ENCODE measurements at places on chromosomes 1 and 21.

DNA sequence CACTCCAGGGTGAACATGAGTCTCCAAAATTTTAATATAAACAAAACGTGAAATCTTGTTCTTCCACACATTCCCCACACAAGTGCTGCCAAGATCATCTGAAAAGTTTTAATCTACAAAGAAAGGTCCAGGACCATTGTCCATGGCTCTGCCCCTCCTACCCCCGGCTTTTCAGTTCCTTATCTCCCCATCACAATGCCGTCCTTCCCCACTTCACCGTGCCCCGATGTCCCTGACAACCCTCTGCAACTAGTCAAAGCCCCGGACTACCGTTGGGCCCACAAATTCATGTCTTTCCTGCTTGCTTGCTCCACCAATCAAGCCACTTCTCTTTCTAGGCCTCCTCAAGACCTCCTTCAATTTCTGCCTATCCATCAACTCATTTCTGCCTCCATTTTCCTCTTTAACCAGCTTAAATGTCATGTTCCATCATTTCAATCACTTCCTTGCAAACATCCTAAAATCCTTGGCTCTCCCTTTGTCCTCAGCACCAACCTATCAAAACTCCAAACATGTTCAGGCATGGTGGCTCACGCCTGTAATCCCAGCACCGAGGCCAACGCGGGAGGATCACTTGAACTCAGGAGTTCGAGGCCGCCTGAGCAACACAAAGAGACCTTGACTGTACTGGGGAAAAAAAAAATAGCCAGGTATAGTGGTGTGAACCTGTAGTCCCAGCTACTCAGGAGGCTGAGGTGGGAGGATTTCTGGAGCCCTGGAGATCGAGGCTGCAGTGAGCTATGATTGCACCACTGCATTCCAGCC, 14.0 kb upstream of the BMP8B start:
- DNase-seq = no peak

DNA sequence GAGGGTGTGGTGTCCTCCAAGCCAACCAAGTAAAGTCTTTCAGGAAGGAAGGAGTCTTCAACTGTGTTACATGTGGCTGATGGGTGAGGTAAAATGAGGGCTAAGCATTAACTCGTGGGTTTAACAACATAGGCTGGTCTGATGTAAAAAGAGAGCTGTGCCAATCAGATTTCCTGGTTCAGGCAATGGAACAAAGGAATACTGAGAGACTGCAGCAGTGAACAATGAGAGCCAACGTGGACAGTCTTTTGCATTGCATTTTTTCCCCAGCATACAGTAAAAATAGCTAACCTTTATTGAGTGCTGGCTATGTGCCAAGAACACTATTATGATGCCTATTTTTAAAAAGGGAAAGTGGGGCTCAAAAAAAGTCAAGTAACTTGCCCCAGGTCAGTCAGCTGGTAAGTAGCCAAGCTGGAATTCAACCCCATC, 31.1 kb downstream of the DLGAP3 start:
- DNase-seq = no peak

DNA sequence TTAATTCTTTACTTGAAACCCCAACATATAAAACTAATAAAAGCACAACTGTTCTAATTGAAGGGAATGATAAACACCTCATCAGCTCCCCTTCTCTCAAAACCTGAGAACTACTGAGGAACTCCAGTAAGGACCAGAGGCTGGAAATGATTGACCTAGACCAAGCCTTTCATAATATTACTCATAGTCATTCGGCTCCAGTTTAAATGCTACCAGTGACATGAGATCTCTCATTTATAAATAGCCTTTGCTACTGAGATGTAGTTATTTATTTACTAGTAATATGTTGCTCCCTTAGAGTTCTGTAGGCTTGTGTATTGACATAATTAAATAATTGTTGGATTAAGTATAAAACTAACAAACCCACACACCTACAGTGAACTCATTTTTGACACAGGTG, 209.8 kb upstream of the PRMT6 start:
- DNase-seq = no peak

- DNase-seq = no peak
These were observed 71.4 kb downstream of the DDR2 start for GRCh38 chr1:162703708-162704107.

- no peak for DNase-seq
These were observed 113.0 kb downstream of the ETS2 start for GRCh38 chr21:38918607-38919346.

DNA sequence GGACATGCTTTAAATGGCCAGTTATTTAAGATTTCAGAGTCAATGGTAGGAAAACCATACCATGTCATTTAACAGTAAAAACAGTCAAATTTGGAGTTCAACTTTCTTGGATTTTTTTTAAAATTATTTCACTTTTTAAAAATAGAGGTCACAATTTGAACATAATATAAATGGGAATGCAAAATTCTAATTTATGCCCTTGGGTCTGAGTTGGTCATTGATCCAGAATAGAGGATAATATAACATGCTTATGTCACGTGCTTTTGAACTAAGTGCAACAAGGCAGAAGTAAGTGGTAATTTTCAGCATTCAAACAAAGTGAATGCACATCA, 113.1 kb upstream of the SLC35F3 start:
- no peak for DNase-seq

DNA sequence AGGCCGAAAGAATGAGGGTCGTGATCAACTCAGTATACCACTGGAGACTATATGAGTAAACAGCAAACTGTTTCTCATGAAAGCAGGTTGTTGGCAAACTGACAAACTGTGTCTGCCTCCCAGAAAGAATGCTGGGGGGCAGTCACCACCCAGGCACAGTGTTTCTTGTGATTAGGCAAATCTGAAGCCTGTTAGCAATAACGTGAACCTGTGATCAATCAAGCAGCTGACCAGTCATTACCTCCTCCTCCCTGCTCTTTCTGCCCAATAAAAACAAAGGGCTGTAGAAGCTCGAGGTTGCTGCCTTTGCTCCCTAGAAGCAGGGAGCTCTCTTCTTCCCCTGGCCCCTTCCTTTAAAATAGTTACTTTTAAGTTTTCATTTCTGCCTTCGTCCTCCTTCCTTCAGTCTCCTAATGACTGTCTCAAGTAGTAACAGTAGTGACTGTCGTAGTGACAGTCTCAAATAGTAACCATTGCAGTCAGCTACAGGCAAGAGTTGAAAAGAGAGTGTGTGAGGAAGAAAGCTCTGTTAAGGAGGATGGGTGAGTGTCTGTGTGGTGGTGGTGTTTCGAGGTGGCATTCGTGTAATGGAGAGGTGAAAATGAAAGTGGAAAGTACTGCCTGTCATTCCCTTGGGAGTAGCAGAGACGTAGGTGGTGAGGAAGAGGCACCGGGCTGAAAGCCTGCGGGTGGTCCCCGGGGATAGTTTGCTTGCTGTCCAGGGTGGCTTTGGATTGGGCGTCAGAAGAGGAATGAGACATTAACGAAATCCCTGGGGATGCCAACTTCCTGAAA, 14.5 kb downstream of the HHAT start:
- no peak for DNase-seq

GRCh38 chr1:92989936-92990583, 28.8 kb upstream of the DIPK1A start:
- no peak for DNase-seq

GRCh38 chr1:220217383-220217988, 54.8 kb downstream of the RAB3GAP2 start:
- DNase-seq = no peak

GRCh38 chr1:59845091-59845490, 30.3 kb downstream of the HOOK1 start:
- no peak for DNase-seq

DNA sequence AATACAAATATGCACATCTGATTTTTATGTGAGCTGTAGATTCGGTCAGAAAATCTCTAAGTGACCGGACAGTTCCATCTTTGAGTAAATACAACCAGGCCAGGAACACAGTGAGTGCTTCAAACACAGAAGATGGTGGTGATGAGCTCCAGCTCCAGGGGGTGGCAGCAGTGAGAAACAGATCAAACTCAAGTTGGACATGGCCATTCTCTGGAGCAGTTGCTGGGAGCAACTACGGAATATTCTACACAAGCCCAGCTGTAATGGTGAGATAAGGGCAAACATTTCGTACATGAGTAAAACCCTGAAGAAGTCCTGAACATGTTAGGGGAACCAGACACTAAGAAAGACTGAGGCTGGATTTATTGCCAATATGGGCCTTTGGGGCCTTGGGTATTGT, 100.7 kb downstream of the BARHL2 start:
- DNase-seq = no peak

- peak; percentile 12 for DNase-seq
These were observed 30.1 kb downstream of the ABCG1 start for GRCh38 chr21:42248783-42249597.

- no peak for DNase-seq
These were observed 43.2 kb upstream of the ACTL8 start for GRCh38 chr1:17711941-17712340.

DNA sequence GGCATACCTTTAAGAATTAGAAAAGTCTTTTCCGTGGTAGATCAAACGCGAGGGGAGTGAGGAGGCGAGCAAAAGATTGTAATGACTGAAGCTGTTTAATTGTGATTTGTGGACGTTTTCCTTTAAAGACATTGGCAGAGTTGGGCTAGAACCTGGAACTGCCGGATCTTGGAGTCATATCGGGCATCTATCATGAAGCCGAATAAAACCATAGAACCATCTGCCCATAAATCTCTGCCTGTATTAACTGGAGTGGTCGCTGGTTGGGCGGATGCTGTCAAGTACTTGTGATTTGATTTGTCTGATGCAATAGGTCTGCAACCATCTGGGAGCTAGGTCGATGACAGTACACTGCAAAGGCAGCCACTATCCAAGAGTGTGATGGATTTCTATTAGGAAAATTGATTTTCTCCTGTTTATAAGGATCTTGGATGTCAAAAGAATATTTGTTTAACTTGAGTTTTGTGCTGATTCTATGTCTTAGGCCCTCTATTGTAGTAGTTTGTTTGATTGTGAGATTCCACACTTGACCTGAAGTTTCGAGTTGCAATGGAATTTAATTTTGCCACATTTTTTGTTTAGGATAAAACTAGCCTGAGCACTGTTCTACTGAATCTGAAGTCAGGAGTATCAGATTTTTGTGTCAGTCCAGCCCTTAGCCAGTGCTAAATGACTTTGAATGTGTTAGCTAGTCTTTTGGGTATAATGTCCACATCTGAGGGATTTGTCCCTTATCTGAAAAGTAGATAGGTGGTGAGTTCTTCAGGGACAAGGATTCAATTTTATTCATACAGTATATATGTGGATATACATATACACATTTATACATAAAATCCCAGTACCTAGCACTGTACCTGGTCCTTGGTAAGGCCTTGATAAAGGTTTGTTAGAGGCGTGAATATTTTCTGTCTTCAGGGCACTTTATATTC, 1.2 kb downstream of the SARS1 start:
- DNase-seq = peak; percentile 58

DNA sequence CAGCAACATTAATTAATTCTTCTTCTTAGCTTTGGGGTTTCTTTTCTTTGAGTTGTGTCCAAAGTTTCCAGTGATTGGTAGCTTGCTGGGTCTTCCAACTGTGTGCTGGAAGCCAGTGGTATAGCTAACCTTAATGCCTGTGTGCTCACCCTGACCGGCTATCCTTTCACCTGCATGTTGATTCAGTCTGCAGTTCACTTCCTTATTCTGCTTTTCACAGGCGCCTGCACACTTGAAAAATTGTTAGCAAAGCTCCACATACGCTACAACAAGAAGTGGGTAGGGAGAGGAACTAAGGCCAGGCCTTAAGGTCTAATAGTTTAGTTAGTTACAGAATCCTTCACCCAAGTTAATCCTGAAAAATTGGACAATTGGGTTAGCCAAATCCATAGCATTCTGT, 35.7 kb downstream of the NCF2 start:
- DNase-seq = no peak

DNA sequence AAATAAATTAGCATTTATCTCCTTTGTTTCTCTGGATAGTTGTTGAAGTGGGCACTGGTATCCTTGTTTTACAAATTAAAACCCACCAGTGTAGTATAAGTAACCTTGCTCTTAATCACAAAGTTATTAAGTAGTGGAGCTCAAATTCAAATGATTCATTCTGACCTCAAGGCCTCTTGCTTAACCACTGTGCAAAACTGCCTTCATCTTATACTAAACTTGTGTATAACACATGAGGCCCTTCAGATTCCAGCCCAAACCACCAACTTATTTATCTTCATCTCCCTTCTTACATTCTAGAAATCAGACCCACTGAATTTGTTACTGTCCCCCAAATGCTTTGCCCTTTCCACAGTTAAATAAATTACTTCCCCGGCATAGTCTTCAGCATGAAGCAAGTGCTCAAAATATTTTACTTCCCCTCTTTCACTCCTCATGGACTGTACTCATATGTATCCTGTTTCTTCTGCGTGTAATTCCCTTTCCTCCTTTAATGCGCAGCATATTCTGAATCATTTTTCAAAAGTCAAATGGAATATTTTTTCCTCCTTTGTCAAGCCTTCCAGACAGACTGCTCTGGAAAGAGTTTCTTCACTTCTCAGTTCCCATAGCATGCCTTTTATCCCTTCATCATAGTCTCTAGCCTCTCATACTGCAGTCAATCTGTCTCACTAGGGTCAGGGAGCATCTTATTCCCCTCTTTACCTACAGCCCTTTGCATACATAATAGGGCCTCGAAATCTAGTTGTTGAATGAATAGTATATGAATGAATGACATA, 19.0 kb upstream of the DNASE2B start:
- DNase-seq = no peak

GRCh38 chr1:232450615-232451014, 179.3 kb downstream of the SIPA1L2 start:
- DNase-seq = no peak

DNA sequence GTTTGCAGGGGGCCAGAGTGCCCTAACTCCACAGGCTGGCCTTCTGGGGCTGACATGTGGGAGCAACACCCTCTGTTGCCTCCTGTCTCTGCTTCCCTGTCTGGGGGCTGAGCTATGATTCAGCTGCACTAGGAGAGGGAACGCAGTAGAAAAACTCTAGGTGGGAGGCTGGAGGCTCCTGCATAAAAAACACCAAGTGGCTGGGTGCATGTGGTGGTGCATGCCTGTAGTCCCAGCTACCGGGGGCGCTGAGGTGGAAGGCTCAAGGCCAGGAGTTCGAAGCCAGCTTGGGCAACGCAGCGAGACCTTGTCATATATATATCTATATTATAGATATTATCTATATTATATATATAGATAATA, 5.6 kb downstream of the KIF17 start:
- DNase-seq = no peak

GRCh38 chr1:15412175-15412800, 2.6 kb downstream of the EFHD2 start:
- no peak for DNase-seq

DNA sequence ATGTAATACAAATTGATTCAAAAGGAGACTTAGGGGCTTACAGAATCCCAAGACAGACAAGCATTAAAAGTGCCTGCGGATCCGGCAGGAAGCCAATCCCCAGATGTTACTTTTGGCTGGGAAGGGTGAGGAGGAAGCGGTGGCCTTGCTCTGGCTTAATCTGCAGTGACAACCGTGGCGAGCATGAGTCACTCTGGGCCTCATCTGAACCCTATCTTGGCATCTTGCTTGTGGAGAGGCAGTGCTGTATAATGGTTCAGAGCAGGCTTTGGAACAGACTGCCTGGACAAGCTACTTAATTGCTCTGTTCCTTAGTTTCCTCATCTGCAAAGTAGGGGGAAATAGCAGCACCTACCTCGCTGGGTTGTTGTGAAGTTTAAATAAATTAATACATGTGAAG, 74.1 kb downstream of the XCL2 start:
- DNase-seq = no peak

Measured in midbrain (tissue), 1 donor.